Activated naive CD8-positive, alpha-beta T cell treated with anti-CD3 and anti-CD28 coated beads, Interleukin-2, amount 10 ng/mL, durations not matched to agents 7 days and 5 days (primary cell): ENCODE measurements at places on chromosomes 5 and 9.

GRCh38 chr9:92512622-92513021 lies 23.2 kb downstream of the ECM2 start:
- no peak for DNase-seq

DNA sequence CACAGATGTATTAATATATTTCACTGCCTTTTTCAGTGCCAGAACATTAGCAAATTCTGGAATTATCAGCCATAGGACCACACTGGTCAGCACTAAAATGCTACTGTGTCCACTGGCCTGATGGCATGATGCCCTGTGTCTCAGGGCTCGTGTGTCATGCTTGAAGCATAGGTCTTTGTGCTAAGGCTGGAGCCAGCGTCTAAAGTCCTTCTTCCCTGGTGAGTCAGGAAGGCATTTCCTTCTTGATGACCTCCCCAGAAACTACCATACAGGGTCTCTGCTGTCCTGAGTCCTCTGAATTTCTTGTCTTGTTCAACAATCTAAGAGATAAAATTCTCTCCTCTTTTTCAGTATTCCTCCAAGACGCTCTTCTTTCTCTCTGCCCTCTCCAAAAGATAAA lies 489.9 kb downstream of the PSAT1 start:
- no peak for DNase-seq

DNA sequence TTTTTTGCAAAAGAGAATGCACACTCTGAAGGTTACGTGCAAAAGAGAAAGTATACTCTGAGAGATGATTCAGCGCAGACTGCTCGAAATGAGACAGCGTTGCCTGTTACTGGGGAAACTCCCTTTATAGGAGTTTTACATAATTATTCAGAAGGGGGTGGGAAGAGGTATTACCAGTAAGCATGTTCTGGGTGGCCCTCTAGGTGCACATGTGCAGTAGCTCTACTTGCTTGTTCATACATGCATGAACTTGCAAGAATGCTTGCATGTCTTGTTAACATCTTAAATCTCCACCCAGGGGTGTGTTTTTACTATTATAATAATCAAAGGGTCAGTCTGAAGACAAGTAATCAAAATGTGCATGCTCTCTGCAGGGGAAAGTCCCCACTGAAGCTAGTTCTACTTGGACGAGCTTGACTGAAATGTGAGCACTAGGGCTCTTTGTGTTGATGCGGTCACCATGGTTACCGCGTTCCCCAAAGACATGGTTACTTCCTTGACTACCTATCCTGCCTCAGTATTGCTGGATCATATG lies 75.5 kb downstream of the SGCD start:
- DNase-seq: no peak

GRCh38 chr9:137480686-137481683 lies 21.9 kb upstream of the NSMF start:
- no peak for DNase-seq

GRCh38 chr9:15231788-15232635 lies 75.0 kb downstream of the TTC39B start:
- no peak for DNase-seq

DNA sequence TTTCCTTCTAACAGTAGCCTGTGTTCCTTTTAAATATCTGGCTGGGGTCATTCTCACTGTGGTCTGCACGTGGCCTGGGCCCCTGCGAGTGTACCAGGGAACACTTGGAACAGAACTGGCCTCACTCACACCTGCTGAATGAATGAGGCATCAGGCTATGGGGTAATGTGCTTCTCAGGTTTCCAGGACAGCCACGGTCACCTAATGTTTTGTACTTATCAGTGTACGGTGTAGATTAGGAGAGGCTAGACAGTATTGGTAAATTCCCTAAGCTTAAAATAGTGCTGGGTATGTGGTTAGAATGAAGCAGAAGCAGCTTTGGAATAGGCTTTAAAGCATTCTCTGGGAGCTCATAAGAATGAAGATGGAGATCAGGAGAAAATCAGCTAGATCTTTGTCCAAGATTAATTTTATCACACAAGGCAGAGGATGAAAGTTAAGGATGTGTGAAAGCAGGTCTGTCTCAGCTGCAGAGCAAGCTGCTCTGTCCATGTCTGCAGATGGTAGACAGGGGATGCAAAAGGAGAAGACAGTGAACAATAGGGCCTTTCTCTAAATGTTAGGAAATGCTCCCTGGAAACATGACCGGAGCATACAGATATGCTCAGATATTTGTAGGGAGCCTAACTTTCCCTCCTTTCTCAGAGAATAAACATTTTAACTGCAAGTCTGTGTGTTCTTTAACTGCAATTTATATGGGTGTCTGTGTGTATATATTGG lies 267.5 kb downstream of the NR3C1 start:
- no peak for DNase-seq

- no peak for DNase-seq
These were observed 32.7 kb downstream of the PCDHAC2 start for GRCh38 chr5:140998921-140999410.

GRCh38 chr5:157956271-157956885 lies 97.4 kb upstream of the CLINT1 start:
- no peak for DNase-seq

DNA sequence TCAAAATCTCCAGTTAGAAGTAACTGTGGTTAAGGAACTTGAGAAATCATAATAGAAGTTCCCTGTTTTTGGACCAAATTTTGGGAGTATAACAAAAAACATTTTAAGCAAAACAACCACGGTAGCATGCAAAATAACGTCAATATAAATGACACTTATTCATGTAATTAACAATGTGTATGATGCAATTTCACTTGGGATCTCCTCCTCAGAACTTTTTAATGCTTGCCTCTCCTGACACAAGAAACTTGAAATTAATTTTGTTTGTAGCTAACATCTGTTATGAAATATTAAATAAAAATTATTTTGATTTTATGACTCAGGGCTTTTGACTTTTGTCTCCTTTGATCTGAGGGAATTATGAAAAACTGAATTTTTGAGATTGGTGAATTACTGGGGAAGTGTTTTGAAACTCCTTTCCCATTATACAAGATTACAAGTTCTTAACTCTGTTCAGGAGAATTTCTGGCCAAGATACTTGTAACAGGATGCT lies 149.7 kb downstream of the ATP10B start:
- no peak for DNase-seq

DNA sequence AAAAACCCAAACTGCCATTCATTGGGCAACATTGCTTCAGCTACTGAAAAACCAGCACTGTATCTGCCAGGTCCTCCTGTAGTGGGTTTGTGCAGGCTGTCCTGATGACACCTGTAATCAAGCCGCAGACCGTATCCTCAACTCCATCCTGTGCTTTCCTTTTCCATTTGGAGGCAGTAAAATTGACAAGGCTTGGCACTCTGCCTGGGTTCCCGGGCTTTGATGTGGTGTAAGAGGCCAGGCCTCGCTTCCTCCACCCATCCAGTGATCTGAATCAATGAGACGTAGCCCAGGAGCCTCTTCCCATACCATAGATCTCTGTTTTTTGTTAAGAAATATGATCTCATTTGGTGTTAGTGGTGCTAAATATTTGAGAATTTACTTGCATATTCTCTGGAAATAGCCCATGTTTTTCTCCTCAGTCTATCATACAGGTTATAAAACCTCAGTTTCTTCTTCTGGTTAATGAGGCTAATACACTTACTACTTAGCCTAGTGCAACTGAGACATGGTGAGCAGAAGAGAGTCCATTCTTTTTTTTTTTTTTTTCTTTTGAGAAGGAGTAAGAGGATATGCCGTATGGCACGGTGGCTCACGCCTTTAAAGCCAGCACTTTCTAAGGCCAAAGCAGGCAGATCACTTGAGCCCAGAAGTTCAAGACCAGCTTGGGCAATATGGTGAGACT lies 34.8 kb downstream of the LSM11 start:
- DNase-seq: no peak

DNA sequence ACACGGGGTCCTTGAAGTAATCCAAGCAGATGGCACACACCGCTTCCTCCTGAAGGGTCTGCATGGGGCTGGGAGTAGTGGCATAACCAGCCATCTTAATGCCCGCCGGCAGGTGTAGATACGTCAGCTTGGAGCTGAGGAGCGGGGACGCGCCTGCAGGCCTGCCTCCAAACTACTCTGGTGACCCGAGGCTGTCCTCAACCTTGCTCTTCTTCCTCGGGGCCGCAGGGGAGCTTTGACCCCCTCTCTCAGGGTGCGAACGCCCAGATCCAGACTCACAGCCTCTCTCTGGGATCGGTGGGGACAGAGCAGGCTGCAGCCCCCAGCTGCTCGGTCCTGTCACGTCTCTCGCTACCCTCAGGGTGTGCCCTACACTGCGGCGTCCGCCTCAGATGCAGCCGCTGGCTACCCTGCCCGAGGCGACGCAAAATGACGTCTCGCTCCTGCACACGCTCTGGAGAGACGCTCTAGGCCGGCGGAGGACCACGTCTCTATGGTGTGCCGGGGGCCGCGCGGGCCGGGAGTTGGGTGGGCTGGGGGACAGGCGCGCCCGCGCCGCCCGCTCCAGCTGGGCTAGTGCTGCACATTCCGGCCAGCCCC lies at the start of gene TRIM52:
TSS of gene TRIM52 (minus strand) at position 424 of the 600 bp plus-strand sequence. CDS start at position 94, 330 bp downstream.
- peak; percentile 91 for DNase-seq
